NCI-H2081 treated with DMSO at 0.1 percent for 48 hours (cell line): ENCODE measurements at places on chromosomes 4 and X.

- DNase-seq: no peak
Measured at GRCh38 chr4:129429581-129430320, 333.8 kb downstream of the C4orf33 start.

GRCh38 chrX:39653691-39654090 is 444.1 kb downstream of the BCOR start:
- no peak for DNase-seq

- DNase-seq: no peak
Measured at GRCh38 chr4:25484243-25484721, 107.2 kb downstream of the ANAPC4 start.

GRCh38 chr4:20253283-20253734 is 1.6 kb downstream of the SLIT2 start:
- no peak for DNase-seq

DNA sequence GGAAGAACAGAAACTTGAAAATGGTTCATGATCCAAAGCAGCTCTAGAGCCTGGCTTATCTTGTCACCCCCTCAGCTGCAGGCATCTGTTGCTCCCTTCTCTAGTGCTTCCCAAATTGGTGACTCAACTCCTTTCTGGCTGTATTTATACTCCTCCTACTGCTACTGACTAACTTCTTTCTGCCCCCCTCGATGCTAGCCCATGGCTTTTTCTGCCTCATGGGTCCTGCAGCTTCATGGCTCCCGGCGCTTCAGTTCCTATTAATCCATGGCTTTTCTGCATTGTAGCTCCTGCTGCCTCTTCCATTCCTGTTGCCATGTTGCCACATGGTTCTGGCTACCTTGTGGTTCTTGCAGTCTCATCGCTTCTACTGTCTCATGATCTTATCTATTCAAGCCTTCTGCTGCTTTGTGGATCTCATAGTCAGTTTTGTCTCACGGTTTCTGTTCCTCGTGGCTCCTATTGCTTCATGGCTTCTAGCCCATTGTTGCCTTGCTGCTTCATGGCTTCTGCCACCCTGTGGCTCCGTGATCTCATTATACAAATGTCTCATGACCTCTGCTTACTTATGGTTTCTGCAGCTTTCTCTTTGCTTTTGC is 48.1 kb downstream of the SMC1A start:
- no peak for DNase-seq

DNA sequence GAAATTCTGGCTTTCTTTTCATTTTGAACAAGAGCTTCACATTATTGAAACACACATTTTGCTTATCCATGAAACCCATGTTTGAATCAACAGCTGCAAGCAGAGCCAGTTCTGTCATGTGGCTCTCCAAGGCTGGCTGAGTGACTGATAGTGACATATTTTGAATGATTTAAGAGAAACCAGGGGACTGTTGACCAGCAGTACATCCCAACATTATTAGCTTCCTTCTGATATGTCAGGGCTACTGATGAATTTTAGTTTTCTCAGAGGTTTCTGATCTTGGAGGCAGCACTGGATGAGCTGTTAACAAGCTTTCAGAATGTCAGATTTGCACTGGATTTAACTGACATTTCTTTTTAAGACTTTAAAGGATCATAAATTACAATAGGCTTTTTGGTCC is 74.6 kb upstream of the GRXCR1 start:
- no peak for DNase-seq

GRCh38 chr4:143701365-143701764 is 890 bp upstream of the FREM3 start:
- no peak for DNase-seq

- no peak for DNase-seq
Measured at GRCh38 chr4:8038083-8038482, 98.4 kb upstream of the AFAP1 start.

DNA sequence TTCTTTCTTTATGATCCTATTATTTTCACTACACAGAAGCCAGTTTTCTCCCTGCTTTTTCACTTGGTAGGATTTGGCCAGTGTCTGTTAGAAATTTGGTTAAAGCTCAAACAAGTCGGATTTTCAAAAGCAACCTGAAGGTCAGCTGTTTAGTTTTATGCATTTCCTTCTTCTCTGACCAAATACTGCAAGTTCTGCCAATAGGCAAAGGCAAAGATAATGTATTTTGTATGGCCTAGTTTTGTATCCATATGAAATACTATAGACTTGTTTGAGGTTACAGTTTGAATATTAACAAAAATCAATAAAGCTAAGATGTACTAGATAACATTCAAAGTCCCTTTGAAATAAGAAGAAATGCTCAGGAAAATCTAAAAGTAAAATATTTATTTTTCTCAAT is 439.4 kb downstream of the TRIML1 start:
- no peak for DNase-seq

GRCh38 chr4:97353876-97354275 is 789.4 kb downstream of the STPG2 start:
- no peak for DNase-seq

DNA sequence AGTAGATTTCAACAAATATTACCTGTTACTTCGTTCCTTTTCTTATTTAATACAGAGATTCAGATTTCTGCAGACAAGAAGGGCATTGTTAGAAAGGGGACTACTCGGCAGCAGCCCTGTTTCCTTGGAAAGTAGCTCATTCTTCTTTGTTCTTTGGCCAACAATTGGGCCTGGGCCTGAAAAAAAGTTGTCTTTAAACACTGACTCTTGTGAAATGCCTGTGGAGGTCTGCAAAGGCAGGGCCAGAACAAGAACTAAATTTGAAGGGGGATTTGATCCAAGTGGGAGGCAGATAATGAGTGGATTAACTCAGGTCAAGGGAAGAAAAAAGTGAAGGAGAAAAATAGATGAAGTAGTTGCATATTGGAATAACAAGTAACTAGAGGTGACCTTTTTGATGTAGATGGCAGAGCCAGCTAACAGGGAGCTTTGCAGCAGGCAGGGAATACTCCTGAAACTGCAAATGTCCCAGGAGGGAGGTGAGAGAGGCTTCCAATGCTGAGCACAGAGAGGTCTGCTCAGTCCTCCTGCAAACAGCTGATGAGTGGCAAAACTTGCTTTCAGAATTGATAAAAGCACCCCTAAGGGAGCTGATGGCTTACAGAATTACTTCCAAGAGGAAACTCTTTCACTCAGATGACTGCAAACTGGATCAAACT is 393.2 kb upstream of the HS3ST1 start:
- DNase-seq: no peak

- DNase-seq: peak; percentile 9
Measured at GRCh38 chr4:69781458-69782418, 21.3 kb upstream of the SULT1B1 start.

DNA sequence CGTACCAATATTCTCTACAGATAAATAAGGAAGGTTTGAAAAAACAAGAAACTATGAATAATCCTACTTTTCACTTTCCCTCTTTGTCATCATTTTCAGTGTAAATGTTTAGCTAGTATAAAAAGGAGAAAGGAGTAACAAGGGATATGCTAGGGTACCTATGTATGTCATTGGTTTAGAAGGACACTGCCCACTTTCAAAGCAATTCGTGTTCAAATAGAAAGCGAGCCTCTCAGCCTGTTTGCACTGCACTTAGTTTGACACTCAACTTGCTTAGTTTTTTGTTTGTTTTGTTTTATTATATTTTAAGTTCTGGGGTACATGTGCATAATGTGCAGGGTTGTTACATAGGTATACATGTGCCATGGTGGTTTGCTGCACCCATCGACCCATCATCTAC is 21.6 kb upstream of the RXFP1 start:
- DNase-seq: no peak

GRCh38 chr4:137394018-137394417 is 138.3 kb downstream of the PCDH18 start:
- DNase-seq: peak; percentile 83

DNA sequence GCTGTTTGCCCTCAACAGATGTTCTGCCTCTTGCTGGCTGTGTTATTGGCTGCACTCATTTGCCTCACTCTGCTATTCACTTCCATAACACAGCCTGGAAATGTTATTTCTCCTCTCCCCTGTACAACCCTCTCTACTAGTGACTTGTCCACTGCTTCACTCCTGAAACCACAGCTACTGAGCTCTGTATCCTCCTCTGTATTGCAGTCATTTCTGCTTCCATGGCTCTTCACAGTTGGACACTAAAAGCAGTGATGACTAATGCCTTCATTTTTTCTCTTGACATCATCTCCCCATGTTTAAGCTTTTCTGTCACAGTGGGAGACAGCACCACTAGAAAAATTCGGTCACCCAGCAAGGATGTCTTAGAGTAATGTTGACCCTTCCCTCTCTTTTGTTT is 123.0 kb upstream of the PPP1R2C start:
- DNase-seq: no peak

GRCh38 chr4:7960790-7961655 is 21.4 kb upstream of the AFAP1 start:
- DNase-seq: no peak

GRCh38 chrX:26253526-26253925 is 37.6 kb downstream of the MAGEB5 start:
- no peak for DNase-seq

DNA sequence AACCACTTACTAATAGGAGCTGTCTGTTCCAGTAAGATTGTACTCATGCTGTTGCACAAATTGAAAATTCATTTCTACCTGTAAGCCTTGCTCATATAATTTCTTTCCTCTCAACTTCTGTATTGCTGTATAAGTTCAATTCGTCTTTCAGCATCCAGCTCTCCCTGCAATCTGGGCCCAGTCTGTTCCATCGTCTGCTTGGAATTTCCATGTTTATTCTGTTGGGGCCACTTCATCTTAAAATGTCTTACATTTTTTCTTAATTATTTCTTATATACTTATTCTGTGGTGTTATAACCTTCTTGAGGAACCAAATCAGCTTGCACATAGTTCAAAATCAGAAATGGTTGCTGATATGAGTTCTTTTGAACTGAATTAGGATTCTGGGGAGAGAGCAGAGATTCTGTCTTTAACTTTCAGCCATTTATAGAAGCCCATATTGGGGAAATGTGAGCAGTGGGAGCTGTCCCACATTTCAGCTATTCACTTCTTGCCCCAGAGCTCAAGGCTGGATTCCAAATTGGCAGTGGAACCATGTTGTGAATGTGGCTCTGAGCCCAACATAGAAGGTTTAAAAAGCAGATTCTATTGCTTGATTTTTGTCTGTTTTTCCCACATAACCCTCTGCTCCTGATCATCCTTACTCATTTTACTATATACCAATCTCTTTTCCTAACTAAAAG is 291.9 kb downstream of the BMPR1B start:
- DNase-seq: no peak

DNA sequence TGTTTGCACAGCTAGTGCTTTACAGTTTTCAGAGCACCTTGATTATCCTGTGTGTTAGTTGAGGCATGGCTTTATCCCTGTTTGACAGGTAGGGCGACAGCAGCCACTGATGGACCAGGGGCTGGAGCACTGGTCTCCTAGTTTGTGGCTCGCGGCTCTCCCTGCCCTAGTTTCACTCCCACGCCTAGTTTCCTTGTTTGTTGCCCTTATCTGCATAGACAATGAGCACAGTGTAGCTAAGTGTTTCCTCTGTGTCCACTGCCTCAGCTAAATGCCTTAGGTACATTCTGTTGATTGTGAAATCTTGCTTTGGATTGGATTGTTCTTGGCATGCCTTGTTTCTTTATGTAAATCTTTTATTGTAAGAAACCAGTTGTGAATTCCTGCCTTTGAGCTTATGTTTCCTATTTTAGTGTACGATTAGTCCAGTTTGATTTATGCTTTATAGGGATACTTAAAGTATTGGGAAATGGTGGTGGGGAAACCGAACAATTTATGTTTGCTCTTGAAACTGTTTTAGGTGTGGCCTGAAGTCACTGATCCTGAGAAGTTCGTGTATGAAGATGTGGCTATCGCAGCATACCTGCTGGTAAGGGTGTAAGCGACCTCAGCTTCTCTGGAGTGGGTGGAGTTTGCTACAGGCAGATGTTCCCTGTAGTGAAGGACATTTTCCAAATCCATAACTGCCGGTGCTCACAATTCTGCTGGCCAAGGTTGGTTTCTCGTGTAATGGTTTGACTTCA is 11.0 kb downstream of the TRMT44 start:
- DNase-seq: no peak

GRCh38 chrX:118756101-118756500 is 28.7 kb downstream of the IL13RA1 start:
- no peak for DNase-seq

DNA sequence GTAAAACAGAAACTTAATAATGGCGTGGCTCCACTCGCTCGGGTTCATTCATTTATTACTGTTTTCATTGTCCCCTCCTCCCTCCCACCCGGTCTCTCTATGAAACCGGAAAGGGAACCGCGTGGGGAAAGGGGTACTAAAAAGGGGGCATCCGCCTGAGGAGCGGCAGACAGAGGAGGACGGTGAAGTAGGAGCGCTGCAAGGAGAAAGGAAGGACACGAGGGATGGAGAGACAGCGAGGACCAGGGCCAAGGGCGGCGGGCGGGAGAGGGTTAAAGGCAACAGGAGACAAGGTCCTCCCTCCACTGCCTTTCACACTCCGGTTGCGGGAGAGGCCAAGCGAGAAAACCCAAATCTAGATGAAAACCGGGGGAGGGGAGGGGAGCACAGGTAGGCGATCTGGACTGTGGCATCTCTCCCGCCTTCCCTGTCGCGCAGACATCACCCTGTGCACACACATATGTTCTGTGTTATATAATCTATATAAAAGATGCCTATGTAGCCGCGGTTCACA is 829 bp downstream of the ELOVL6 start:
- DNase-seq: no peak

GRCh38 chrX:103157496-103158316 is 57.2 kb upstream of the BEX4 start:
- no peak for DNase-seq

DNA sequence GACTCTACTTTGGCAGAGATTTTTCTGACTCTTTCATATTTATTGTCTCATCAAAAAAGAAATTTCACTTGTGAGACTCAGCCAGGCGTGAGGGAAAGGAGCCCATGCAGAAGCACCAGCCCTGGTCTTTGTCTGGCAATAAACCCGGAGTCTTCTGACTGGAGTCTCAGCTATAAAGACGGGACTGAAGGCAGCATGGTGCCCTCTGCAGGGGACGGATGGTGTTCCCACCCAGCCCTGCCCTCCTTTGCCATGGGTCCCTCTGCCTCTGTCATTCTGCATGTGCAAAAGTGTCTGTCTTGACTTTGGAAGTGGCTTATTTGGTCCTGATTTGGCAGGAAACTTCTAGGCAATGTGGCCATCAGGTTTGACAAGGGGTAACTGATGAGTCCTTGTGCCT is 14.2 kb downstream of the ZNF185 start:
- DNase-seq: no peak

DNA sequence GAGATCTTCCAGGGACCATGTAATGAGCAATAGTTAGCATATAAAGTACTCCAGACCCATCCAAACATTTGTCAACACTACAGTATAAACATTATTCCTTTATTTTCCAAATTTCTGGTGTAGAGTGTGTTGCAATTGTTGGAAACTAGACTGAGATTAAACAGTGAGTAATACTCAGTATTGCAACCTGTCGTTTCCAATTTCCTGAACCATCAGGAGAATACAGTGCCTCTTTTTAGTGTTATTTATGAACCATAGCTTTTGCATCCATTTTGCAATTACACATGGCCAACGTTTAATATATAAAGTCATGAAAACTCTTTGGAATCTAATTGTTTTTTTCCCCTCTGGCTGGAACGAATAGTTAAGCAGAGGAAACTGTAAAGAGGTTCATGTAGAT is 58.3 kb upstream of the DHRSX start:
- no peak for DNase-seq

GRCh38 chrX:63935835-63936234 is 150.8 kb upstream of the ARHGEF9 start:
- no peak for DNase-seq
